ENCODE measurements at places on chromosomes 3 and 15.

DNA sequence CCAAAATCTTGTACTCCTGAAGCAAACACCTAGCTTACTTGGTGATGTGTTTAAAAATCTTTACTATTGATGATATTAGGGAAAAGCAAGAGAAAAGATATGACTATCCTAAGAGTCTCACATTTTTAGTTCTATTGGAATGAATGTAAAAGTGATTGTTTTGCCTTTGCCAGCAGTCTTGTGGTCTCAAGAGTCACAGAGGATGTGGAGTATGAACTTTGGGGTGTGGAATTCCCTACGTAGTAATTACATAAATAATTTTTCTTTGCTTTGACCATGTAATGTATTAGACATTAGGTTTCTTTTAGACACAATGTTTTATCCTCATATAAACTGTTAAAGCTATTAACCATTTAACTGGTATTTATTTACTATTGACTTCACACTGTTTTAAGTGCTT lies 387.6 kb downstream of the NAALADL2 start:
- DNase-seq, result no peak

GRCh38 chr3:14203521-14204079 lies 25.0 kb downstream of the LSM3 start:
- DNase-seq, result peak; percentile 88

DNA sequence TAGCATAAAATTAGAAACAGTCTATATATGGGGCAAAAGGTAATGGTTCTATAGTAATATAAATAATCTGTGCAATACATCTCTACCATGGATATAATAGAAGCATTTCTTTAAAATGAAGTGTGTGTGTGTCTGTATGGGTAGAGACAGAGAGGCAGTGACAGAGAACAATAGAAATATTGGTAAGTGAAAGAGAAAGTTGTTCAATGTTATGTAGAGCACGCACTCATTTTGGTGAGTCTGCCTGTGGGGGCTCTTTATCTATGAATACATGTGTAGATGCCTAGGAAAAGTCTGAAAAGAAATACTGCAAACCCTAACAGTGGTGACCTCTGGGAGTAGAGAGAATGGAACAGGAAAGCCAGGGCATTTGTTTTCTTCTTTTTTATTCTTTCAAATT lies 182.6 kb downstream of the STAC start:
- DNase-seq, result no peak

- DNase-seq, result no peak
These were observed 1.5 kb upstream of the AMOTL2 start for GRCh38 chr3:134375582-134376384.

- no peak for DNase-seq
These were observed 129.4 kb downstream of the FBN1 start for GRCh38 chr15:48516121-48516520.
